Stimulated activated CD4-positive, alpha-beta T cell treated with anti-CD3 and anti-CD28 coated beads, Interleukin-1b, Interleukin-23, amount 100 ng/mL, for 48 hours (primary cell): ENCODE measurements at places on chromosomes 3 and 15.

GRCh38 chr3:118960876-118961450 lies 73.7 kb downstream of the IGSF11 start:
- DNase-seq: no peak

DNA sequence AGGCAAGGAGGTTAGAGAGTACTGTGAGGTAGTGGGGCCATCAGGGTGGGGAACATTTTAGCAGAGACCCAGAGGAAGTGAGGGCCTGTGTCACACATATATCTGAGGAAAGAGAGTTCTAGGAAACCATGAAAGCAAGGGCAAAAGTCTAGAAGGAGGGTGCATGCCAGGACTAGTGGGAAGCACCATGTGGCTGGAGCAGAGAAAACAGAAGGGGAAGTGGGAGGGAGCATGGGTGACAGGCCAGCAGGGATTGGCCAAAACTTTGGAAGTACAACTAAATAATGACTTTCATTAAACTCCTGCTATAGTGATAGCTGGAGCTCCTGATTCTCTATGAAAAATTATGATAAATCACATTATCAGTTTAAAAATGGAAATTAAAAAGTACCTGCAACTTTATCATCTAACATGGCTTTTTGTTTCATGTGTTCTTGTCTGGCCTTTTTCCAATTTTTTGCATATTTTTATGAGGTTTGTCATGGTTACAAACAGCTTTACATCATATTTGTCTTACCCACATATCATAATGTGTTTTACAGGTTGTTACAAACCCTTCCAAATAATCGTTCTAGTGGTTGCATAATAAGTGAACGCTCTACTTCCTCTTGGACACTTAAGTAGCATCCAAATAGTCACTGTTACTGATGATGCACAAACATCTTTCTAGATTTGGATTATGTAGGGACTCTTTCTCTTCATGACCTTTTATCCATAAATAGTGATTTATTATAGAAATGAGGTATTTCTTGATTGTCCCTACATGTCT lies 168.3 kb downstream of the NEK10 start:
- DNase-seq: no peak

- DNase-seq: no peak
These were observed 33.3 kb downstream of the TM4SF18 start for GRCh38 chr3:149299938-149300801.

DNA sequence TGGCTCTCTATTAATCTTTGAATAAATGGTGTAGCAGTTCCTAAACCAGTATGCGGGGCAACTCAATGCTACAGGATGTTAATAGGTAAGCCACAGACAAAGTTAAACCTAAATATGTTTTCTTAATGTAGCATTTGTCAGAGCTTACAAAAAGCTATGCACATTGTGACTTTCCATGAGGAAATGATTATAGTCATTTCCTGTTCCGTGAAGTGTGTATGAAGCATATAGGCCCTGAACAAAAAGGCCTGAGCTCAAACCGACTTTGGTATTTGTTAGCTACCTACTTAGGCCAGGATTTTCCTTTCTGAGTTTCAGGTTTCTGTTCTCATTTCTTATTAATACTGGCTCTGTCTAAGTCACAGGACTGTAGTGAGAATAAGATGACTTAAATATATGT lies 14.2 kb downstream of the ZNF80 start:
- no peak for DNase-seq

DNA sequence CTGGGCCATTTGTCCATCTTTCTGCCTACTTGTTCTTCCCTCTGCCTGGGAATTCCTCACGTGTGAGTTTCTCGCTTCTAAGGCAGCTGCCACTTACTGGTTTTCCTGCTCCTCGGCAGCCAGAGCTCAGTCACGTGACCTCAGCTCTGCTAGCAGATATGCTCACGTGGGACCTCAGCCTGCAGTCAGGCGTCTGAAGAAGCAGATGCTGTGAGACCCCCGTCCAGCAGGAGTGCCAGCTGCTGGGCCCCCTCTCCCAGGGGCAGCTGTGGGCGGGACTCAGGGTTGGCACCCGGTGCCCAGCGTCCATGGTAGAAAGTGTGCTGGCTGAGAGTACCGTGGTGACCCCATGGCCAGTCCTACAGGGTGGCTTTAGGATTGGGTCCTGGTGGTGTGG lies 161.3 kb upstream of the TLE3 start:
- DNase-seq: no peak

- no peak for DNase-seq
These were observed 36.6 kb upstream of the SLC22A13 start for GRCh38 chr3:38229036-38229435.
